ENCODE measurements at places on chromosomes 2 and 18.

DNA sequence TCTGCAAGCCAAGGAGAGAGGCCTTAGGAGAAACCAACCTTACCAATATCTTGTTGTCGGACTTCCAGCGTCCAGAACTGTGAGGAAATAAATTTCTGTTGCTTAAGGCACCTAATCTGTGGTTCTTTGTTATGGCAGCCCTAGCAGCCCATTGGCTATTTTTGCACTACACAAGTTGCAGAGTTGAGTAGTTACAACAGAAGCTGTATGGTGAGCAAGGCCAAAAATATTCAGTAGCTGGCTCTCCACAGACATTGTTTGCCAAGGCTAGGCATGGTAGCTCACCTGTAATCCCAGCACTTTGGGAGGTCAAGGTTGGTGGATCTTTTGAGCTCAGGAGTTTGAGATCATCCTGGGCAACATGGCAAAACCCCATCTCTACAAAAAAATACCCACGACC lies 27.1 kb upstream of the SCYGR1 start:
- no peak for DNase-seq

DNA sequence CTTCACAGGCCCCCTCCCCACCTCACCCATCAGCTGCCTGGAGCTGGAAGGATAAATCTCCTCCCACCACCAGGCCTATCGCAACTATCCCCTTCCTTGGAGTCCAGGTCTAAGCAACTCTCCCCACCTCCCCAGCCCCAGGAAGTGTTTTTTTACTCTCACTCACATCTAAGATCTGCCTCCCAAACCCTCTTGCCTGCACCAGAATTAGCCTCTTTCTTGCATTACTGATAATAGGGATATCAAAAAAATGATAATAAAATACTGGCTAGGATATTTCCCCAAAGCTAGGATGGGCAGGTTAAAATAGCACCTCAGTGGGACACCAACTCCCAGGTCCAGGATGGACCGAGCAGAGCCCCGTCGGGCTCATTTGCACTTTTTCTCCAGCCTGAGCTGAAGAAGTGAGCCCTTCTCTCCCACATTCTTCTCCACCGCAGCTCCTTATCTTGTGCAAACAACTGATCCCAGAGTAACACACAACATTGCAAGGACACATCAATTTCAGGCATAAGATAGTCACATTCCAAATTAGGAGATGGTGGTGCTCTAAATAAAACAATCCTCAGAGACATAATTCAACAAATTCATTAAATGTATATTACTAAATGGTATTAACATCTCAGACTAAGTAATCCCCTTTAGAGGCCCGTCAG lies 17.7 kb upstream of the CIB4 start:
- no peak for DNase-seq

GRCh38 chr18:8084160-8084559 lies 517.0 kb downstream of the PTPRM start:
- no peak for DNase-seq

DNA sequence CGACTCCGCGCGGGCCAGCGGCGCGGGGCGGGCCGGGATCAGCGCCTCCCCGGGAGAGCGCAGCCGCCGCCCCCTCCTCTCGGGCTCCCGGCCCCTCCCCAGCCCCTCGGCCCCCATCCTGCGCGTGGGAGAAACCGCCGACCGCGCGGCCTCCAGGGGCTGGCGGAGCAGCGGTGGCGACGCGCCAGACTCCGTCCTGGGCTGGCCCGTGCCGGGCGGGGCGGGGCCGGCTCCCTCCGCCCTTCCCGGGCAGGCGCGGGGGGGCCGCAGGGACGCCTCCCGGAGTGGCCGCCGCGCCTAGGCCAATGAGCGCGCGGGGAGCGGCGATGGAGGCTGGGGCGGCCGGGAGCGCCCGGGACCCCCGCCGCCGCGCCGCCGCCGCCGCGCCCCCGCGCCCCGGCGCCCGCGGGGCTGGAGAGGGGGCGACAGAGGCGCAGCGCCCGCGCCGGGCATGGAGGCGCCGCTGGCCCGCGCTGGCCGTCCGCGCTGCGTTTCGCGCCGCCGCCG lies 49.1 kb downstream of the KCNIP3 start:
- DNase-seq = no peak

GRCh38 chr2:62306751-62307468 lies 111.0 kb downstream of the B3GNT2 start:
- DNase-seq = no peak

DNA sequence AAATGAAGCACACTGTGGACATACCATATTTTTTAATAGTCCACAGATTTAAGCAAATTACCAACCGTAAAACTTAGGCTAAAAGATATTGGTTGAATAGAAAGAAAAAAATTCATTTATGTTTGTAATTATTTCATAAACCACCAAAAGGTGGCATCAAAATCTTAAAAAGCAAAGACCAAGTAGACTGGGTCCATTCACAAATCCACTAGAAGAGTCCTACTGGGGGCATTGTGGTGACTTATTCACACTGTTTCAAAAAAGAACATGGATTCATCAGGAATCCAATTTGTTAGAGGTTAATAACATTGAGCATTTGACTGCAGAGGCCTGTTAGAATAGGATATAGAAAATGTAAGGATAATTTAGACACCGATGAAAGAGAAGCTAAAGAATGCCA lies 194.9 kb upstream of the KYNU start:
- no peak for DNase-seq

- no peak for DNase-seq
Measured at GRCh38 chr2:203396667-203397066, 68.5 kb downstream of the ABI2 start.

- DNase-seq = no peak
Measured at GRCh38 chr2:13779996-13780395, 852.5 kb upstream of the LRATD1 start.

- no peak for DNase-seq
Measured at GRCh38 chr2:234911271-234911670, 40.5 kb upstream of the SH3BP4 start.

GRCh38 chr2:8974016-8974415 lies 29.5 kb downstream of the MBOAT2 start:
- no peak for DNase-seq

- DNase-seq = no peak
Measured at GRCh38 chr2:124967325-124967724, 942.2 kb downstream of the CNTNAP5 start.

GRCh38 chr18:2846636-2847316 lies at the start of gene EMILIN2:
Gene EMILIN2 (plus strand): TSS chr18:2847006. CDS start chr18:2847189, 183 bp downstream.
- no peak for DNase-seq

GRCh38 chr2:39516347-39517101 lies 79.4 kb upstream of the MAP4K3 start:
- no peak for DNase-seq

DNA sequence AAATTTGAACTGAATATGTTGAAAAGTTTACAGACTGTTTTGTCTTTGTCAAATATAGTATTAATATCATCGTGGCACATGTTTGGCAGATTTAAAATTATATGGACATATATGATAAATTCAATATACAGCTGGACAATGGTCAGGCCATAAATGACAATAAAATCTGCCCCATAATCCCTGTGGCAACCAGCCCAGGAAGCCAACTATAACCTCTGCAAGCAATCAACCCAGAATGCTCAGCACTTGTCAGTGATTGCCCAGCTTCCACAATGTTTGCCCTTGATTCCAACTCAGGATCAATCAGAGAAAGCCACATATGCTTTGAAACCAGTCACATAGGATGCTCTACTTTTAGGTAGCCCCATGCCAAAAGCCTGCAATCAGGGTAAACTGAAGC lies 671.9 kb downstream of the SUCLG1 start:
- DNase-seq = no peak

GRCh38 chr18:46416706-46417638 lies 240.0 kb downstream of the LOXHD1 start:
- no peak for DNase-seq

- DNase-seq = no peak
Measured at GRCh38 chr2:226447338-226448300, 352.0 kb downstream of the IRS1 start.

DNA sequence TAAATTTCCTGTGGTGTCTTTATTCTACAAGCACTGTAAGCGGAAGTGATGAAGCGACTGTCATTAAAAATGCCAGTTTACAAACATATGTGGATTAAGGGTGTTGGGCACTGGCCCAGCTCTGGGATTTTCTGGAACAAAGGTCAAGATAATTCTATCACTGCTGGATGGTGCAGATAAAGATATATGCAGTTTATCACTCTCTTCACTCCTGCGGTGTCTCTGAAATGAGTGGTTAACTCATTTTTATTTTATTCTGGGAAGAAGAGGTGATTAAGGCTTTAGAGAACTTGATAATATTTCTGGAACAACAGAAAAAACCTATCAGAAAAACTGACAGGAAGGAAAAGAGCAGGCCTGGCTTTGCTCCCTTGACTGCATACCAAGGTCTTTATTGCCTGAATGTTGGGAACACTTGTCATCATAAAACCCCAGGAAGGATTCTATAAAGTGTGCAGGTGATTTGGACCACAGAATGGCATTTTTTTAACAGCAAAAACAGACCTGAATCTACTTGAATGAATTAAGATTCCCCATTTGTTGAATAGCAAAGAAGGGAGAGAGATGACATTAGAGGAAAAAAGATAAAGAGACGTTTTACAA lies 32.4 kb downstream of the ABCB11 start:
- DNase-seq = no peak

GRCh38 chr2:61016392-61017002 lies 1.0 kb upstream of the PEX13 start:
- DNase-seq = no peak

GRCh38 chr2:142877216-142877838 lies at the start of gene KYNU:
Gene KYNU (plus strand): TSS chr2:142877664. CDS start chr2:142885368, 7,704 bp downstream.
- DNase-seq = no peak

DNA sequence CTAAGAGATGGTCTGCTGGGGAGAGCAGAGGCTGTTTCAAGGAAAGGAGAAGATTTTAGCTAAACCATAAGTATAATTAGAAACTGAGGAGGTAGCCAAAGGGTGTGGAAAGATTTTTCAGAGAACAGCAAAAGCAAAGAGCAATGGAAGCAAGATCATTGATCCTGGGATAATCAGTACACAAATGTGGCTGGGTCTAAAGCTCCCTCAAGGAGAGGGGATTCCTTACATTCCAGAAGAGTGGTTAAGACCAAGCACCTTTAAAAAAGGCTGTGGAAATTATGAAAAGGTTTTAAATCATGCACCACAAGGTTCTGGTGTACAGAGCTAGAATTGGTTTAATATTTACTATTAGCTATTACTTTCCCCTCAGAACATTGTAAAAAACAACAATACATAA lies 246.0 kb upstream of the UBE2E3 start:
- no peak for DNase-seq

GRCh38 chr18:65415098-65415497 lies 335.7 kb upstream of the CDH7 start:
- DNase-seq = no peak

DNA sequence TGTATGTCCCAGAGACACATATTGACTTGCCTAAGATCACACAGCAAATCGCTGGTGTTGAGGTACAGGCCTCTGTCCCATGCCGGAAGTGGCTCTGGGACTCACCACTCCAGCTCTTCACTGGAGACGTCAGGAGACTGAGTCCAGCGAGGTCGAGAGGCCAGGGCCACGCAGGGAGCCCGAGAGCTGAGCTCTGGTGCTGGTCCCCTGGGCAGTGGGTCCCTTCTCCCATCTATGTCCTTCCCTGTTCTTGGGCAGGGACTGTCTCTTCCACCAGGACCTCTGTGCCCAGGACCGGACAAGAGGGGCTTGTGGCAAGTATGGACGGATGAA lies 62.4 kb upstream of the TWIST2 start:
- DNase-seq = no peak

GRCh38 chr2:184155791-184156190 lies 442.5 kb upstream of the ZNF804A start:
- DNase-seq = no peak

- DNase-seq = no peak
Measured at GRCh38 chr18:48813321-48813720, 137.4 kb downstream of the SMAD7 start.

DNA sequence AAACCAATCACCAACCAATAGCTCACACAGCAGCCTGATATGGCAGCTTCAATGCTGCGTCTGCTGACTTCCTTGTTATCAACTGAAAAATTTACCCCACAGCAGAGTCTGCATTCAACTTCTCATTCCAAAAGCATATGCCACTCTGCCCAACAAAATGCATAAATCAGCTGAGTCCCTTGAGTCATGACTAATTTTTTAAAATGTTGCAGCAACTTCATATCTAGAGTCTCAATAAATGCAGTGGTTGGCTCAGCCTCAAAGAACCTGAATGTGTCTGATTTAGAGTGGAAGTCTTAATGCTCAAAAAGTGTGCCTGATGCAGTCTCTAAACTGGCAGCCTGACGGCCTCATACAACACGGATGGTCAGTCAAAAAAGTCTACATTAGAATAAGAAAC lies 46.5 kb downstream of the FARSB start:
- DNase-seq = no peak

- no peak for DNase-seq
Measured at GRCh38 chr2:120712180-120712681, 23.4 kb upstream of the GLI2 start.

DNA sequence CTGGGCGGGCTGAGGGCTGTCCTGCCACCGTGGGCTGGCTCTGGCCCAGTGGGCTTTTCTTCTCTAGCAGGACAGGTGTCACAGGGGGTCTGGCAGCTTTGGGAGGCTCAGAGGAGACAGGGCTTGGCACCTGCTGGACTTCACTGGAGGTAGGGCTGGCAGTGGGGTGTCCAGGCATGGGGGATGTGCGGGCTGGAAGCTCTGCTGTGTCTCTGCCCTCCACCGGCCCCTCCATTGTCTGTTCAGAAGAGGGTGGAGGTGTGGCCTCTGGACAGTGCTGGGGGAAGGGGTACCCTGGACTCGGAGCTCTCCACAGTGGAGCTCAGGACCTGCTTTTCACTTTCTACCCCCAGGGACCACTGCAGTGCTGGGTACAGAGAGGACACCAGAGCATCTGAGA lies 9.2 kb downstream of the PTPRN start:
- no peak for DNase-seq

- DNase-seq = no peak
Measured at GRCh38 chr2:172412984-172413492, 14.3 kb upstream of the ITGA6 start.

DNA sequence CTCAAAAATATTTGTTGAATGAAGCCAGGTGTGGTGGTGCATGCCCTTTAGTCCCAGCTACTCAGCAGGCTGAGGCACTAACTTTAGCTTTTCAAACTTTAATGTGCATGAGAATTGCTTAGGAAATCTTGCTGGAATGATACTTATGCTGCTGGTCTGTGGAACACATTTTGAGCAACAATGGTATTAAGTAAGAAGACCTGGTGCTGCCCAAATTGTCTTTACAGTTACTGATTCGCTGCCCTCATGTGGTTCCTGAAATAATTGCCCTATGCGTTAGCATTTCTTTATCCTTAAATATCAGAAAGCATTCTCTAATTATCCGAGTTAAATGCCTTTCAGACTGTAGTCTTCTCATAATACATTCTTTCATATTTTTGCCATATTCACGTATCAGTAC lies 76.0 kb upstream of the SESTD1 start:
- no peak for DNase-seq

DNA sequence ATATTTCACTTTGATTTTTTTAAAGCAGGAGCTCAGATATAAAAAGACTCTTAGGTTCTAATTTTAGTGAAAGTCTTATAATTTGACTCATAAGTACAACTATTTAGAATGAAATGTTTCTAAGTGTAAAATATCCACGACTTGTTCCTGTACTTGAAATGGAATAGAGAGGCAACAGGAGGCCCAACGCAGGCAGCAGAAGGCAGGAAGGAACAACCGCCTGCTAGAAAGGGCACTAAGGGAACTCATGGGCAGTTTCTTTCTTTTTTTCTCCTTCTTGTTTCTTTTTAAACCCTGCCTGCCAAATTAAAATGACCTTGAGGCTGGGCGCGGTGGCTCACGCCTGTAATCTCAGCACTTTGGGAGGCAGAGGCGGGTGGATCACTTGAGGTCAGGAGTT lies 51.0 kb downstream of the RBMS1 start:
- DNase-seq = no peak

Measured in stimulated activated CD8-positive, alpha-beta memory T cell treated with anti-CD3 and anti-CD28 coated beads, Interleukin-2, amount 100 ng/mL, for 1 hour (primary cell).